ENCODE measurements at places on chromosomes 6 and 20. TPM values are rescaled to one million over a fixed set of nuclear protein-coding genes. Genes with fewer than 3 reads are reported as not detected.

The LBP gene
- total RNA-seq = 1.4 TPM

The NKX2-4 gene
- total RNA-seq = not detected

The BTNL2 gene
- total RNA-seq = not detected

The RRP36 gene
- total RNA-seq = 75.1 TPM

The ZFP64 gene
- total RNA-seq = 18.9 TPM

The PKIB gene
- 0.63 TPM for total RNA-seq

The KHDC1L gene
- 0.26 TPM for total RNA-seq

The ALDH8A1 gene
- 0.17 TPM for total RNA-seq

The RGS17 gene
- 5.8 TPM for total RNA-seq

The SLPI gene
- 10.9 TPM for total RNA-seq

All from A549 treated with AZD2906 at 1 μM for 4 hours (cell line).